Naive thymus-derived CD8-positive, alpha-beta T cell (primary cell): ENCODE measurements at places on chromosomes 3 and 15. TPM values are rescaled to one million over a fixed set of nuclear protein-coding genes. Genes with fewer than 3 reads are reported as not detected.

- no peak for DNase-seq
Observed at GRCh38 chr3:87509401-87509800, 233.0 kb upstream of the POU1F1 start.

DNA sequence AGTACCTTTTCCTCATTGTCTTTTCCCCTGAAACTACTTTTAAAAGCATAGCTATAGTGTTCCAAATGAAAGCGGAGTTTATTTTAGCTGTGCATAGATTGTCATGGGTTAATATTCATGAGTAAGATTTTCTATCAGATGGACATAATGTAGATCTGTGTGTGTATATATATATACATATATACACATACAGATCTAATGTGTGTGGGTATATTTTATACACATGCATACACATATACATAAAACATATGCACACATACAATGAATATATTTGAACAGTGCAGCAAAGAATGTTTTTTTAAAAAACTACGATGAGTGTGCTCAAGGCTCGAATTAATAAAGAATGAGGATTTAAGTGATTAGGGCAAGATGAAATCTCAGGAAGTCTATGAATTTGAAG, 328.3 kb upstream of the IL12A start:
- no peak for DNase-seq

DNA sequence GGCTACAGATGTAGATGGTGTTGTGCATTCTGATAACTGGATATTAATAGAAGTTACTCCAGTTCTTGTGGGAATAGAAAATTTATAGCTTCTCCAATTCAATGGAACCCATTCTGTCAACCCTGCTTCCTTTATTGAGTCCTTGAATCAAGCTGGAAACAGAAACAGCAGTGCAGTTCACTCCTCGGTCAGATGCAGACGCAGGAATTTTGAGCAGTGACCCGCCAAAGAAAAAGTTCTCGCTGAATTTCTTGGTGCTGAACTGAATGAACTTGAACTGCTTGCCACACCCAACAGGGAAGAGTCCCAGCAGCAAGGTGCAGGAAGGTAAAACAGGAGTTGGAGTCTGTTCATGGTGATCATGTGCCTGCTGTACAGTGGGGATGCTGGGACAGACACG, 10.3 kb downstream of the HRH1 start:
- no peak for DNase-seq

DNA sequence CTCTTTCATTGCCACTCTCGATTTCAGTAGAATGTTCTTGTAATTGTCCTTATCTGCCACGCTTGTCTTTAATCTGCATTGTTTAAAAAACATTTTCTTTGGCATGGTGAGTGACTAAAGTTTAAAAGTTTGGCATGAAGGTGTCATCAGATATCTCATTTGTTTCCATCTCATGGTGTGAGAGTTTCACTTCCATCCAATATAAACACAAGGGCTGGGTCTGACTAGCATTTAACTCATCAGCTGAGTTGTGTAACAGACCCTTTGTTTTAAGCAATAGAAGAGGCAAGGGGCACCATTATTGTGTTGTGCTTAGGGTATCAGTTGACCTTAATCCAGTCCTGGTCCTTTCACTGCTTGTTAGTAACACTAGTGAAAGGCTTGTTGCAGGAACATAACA, 49.9 kb upstream of the IL12A start:
- no peak for DNase-seq

- no peak for DNase-seq
Observed at GRCh38 chr3:71127052-71127831, 456.3 kb downstream of the FOXP1 start.

DNA sequence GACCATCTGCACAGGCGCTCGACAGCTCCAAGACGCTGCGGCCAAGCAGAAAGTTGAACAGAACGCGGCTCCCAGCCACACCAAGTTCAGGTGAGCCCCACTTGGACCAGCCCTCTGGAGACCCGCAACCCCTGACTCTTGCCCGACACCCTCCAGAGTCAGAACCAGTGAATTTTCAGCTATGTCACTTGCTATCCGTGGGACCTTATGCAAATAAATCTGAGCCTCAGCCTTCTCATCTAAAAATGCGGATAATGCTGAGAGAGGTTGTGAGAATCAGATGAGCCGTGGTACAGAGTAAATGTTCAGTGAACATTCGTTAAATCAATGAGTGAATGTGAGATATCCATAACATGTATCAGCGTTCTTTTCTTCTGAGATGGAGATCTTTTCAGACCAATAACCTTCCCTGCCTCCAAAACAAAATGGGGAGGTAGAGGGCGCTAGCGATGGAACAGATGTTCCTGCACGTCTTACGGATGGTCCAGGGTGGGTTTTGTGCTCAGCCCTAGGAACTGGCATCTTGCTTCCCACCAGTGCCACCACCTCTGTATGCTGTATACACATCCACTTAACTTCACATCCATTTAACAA, 524 bp downstream of the MRPS11 start:
- DNase-seq: no peak

DNA sequence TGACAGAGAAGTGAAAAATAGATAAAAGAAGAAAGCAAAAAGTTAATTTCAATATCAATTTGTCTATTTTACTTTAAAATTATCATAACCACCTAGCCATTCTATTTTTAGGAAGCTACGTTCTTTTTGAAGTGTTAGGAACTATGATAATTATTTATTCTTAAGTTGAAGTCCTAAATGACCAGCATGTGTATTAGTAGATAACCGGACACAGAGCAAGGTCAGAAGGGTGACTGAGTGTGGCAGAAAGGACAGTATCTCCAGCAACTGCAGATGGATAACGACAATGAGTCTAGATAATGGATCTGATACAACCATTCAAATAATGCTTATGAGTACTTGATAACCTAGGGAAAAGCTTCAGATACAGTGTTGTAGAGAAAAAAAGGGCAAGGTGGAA, 198.0 kb downstream of the PDE8A start:
- DNase-seq: no peak

GRCh38 chr3:101709126-101709525, 15.3 kb upstream of the CEP97 start:
- no peak for DNase-seq

DNA sequence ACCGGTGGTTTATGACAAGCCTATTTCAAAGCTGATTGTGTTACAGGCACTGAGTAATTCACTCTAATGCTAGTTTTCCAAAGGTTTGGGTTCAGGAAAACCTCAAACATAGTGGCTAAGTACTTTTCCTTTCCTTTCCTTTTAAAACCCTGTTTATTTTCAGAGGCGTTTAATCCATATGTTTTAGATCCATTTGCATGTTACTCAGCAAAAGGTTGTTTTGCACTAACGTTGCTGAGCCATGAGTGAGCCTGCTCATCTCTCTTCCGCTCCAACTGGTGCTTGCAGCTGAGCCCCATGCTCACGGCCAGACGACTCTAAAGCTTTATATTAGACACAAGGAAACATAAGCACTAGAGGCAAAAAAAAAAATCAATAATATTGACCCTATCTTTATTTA, 9.4 kb downstream of the CEMIP start:
- DNase-seq: no peak

DNA sequence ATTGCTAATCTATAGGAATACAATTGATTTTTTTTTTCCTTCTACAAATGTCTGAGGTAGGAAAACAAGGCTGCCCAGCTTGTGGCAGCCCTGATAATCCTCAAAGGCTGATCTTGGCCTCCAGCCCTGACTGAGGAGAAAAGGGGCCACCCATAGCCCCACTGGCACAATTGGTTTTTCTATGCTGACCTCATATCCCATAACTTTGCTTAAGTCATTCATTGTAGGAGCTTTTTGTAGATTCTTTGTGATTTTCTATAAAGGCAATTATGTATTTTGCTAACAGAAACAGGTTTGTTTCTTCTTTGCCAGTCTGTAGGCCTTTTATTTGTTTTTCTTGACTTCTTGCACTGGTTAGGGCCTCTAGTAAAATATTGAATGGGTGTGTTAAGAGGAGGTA, 80.2 kb upstream of the C15orf39 start:
- DNase-seq: no peak

DNA sequence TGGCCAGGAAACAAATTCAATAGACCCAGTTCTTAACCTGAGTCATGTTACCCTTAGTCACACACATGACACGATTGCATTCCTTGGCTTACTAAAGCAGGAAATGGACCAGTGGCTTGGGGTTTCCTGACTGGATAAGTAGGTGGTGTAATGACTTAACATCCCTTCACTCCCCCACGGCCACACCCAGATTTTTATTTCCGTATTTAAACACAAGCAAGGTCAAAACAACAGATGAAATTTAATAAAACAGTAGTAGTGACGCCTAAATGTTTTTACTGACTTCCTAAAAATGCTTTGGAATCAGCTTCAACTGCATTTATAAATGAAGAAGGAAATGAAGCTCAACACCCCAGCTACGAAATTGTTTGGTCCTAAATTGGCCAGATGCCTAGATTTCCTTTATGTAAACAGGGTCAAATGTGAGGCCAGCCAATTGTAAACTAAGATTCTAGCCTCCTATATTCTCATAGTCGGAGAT, 324.3 kb downstream of the CHST2 start:
- no peak for DNase-seq

- no peak for DNase-seq
Observed at GRCh38 chr3:18883571-18883970, 264.7 kb upstream of the KCNH8 start.

GRCh38 chr3:8723612-8724011, 10.0 kb upstream of the CAV3 start:
- DNase-seq: no peak

GRCh38 chr15:60340207-60340921, 57.4 kb downstream of the ANXA2 start:
- no peak for DNase-seq

GRCh38 chr15:46293550-46293949, 658.7 kb downstream of the SQOR start:
- DNase-seq: no peak

- no peak for DNase-seq
Observed at GRCh38 chr3:105747060-105747541, 121.7 kb downstream of the CBLB start.

DNA sequence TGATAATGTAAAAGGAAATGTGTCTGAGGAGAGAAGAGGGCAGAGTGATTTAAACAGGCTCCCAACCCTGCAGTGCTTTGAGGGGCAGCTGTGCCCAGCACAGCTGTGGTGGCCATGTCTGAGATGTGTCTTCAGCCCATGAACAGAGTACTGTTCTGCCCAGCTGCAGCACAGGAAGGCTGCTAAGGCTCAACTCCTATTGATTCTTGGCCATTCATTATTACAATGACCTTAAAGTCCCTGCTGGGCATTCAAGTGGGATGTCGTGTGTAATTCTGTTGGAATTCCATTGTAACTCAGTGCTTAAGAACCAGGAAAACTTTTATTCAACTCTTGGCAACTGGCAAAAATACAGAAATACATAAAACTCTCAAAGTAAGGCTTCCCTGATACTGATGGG, 229.3 kb downstream of the MCTP2 start:
- no peak for DNase-seq

ARF4 gene
- polyA plus RNA-seq: 112 TPM

ACTRT3 gene
- 0.15 TPM for polyA plus RNA-seq

EIF4G1 gene
- polyA plus RNA-seq: 44.6 TPM

IL5RA gene
- not detected for polyA plus RNA-seq

IREB2 gene
- polyA plus RNA-seq: 16.6 TPM

TAGLN3 gene
- polyA plus RNA-seq: not detected

PLA2G4D gene
- not detected for polyA plus RNA-seq

HHLA2 gene
- 0.48 TPM for polyA plus RNA-seq

NRG4 gene
- polyA plus RNA-seq: not detected
